ENCODE measurements at places on chromosomes 6 and 20.

- no peak for DNase-seq
Measured at GRCh38 chr20:62603021-62603906, 39.0 kb upstream of the SLCO4A1 start.

DNA sequence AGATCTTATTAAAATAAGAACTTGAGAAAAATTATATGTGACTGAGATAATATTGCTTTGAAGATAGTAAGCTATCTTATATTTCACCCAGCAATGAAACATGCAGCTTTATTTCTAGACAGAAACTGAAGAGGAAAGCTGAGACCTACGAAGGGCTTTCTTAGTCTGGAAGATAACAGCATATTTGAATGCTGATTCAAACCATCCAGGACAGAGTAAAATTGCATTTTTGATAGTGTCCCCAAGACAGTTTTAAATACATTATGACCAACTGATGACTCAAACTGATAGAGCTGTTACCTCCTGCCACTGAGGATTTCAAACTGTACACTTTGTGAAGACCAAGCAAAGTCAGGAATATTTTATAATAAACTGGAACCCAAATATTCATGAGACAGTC, 409.6 kb downstream of the GRIK2 start:
- DNase-seq = peak; percentile 47

DNA sequence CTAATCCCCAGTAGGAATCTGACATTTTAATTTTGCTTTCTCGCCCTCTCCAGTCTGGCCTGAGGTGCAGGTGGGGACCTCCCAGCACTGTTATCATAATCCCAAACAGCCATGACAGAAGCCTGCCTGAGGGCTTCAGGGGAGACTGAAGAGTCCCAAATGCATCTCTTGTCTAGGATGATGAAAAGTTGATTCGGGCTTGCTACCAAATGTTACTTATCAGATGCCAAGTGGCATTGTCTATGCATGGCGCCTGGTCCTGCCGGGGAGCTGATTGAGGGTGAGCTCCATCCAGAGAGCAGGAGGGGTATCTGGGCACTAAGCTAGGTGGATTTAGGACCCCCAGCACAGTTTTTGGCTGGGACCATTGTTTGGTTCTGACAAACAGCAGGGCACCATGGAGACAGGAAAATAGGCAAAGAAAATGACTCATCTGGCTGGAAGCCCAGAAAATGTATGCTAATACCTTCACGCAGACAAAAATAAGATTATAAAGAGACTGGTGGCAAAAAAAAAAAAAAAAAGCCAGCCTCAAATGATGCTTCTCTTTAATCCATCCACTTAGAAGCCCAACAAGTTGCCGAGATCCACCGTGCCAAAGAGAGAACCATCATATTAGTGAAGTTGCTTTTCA, 513.7 kb upstream of the SULF2 start:
- peak; percentile 95 for DNase-seq

DNA sequence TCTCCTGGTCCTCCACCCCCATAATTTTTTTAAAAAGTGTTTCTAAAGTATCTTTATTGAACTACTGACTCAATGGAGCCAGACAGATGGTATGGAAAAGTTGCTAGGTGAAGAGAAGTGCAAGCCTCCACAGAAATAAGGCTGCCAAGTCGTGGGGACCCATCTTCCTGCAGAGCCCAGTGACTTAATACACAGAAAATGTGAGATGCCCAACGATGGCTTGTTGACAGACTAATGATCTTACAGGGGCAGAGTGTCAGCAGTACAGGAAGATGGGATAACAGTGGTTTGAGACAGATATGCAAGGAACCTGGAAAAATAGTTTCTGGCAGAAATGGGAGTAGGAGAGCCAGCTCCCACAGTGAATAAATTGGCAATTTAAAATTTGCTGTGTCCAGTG, 43.3 kb downstream of the FYN start:
- DNase-seq = no peak

DNA sequence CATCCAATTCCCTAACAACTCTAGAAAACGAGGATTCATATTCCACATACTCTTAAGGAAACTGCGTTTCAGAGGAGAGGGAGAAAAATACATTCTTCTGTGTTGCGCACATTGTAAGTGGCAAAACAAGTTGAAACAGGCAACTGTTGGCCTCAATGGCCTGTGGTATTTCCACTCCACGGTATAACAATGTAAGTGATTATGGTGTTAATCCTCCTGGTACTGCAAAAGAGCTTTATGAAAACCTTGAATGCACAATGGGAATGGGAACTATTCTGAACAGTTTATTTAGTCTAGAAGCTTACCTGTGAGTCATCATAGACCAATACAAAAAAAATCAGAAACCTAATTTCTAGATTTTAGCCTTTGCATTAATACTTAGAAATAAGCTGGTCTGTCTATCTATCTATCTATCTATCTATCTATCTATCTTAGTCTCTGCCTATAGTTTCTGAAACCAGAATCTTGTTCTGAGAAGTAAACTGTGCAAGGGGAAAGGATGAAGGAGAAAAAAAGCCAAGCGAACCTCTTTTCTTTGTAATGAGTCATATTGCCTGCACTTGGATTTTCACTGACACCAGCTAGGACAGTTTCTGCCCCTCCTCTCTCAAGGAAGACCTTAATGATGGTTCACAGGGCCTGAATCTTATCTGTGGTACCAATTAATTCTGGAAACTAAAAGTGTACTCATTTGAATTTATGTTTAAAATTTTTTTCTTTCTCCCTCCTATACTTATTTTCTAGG, 101.5 kb downstream of the RNF144B start:
- DNase-seq = peak; percentile 34

DNA sequence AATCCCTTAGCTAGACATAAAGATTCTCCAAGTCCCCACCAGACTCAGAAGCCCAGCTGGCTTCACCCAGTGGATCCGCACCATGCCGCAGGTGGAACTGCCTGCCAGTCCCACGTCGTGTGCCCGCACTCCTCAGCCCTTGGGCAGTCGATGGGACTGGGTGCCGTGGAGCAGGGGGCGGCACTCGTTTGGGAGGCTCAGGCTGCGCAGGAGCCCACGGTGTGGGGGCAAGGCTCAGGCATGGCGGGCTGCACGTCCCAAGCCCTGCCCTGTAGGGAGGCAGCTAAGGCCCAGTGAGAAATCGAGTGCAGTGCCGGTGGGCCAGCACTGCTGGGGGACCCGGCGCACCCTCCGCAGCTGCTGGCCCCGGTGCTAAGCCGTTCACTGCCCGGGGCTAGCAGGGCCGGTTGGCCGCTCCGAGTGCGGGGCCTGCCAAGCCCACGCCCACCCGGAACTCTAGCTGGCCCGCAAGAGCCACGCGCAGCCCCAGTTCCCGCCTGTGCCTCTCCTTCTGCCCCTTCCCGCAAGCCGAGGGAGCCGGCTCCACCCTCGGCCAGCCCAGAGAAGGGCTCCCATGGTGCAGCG, 95.9 kb upstream of the DTNBP1 start:
- no peak for DNase-seq
